Left kidney (tissue), 8 donors: ENCODE measurements at places on chromosomes 12 and 14. TPM values are rescaled to one million over a fixed set of nuclear protein-coding genes. Genes with fewer than 3 reads are reported as not detected.

Gene FAM90A1
- polyA plus RNA-seq = 3.8 TPM

Gene ETV6
- 16.3 TPM for polyA plus RNA-seq

Gene LRRC43
- polyA plus RNA-seq = 6.8 TPM

Gene IL22
- not detected for polyA plus RNA-seq
